ENCODE measurements at places on chromosomes 2 and 18. TPM values are rescaled to one million over a fixed set of nuclear protein-coding genes. Genes with fewer than 3 reads are reported as not detected.

- no peak for DNase-seq
These were observed 5.9 kb upstream of the SCYGR2 start for GRCh38 chr2:227592694-227593387.

SERPINB13 gene
- 15.4 TPM for total RNA-seq

DNA sequence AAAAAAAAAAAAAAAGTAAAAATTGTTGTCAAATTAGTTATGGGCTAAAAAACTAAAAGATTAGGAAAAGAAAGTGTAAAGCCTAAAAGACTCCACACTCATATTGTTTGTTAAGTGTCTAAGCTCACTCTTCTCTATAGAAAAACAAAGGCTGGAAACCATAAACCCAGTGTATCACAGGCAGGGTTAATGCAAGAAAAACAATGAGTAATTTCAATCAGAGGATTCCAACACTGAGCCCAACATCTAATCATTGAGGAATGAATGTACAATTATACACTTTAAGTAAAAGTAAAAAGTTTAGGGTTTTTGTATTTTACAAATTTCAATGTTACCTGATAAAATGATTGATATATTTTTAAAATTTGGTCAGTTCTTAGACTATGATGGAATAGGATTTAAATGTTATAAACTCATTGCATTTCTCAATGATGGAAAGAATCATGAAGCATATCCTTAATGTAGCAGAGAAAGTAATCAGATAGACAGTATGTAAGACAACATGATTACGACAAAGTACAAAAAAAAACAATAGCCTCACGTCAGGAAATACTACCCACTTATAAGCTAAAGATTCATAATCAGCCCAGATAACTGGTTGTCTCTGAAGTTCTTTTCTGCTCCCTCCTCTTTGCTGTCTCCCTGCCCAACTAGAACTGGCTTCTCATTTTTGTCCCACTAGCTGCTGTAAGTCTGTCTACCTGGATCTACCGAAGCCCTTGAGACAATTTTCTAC, 44.5 kb upstream of the SP3 start:
- DNase-seq: no peak

GRCh38 chr2:33488178-33488690, 11.8 kb downstream of the RASGRP3 start:
- no peak for DNase-seq

GRCh38 chr18:46481048-46481846, 175.8 kb downstream of the LOXHD1 start:
- DNase-seq: peak; percentile 28

GRCh38 chr2:166343467-166343866, 32.3 kb downstream of the SCN9A start:
- DNase-seq: no peak

- DNase-seq: no peak
These were observed 25.2 kb downstream of the PDIA6 start for GRCh38 chr2:10787176-10787968.

SERPINB11 gene
- not detected for total RNA-seq

CYTIP gene
- 5.3 TPM for total RNA-seq

DNA sequence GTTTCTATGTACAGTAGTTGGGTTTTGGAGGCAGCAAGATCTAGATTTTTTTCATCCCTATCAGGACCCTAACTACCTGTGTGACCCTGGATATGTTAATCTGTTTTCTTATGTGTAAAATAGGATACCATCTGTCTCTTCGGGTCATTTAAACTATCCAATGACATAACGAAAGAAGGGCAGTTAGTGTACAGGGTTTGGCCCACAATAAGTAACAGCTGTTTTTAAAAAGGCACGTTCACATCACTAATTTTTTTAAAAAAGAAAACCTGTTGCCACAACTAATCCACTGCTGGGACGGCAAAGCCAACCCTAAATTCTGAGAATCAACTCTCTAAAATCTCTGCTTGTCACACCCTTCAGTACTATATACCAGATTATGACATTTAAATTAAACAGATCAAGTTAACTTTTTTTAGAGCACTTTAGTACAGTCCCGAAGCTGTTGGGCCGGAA, 869 bp downstream of the USP40 start:
- no peak for DNase-seq

TBC1D8 gene
- 29.4 TPM for total RNA-seq

ACTG2 gene
- total RNA-seq: 75.4 TPM

B4GALT6 gene
- total RNA-seq: 1.3 TPM

DNA sequence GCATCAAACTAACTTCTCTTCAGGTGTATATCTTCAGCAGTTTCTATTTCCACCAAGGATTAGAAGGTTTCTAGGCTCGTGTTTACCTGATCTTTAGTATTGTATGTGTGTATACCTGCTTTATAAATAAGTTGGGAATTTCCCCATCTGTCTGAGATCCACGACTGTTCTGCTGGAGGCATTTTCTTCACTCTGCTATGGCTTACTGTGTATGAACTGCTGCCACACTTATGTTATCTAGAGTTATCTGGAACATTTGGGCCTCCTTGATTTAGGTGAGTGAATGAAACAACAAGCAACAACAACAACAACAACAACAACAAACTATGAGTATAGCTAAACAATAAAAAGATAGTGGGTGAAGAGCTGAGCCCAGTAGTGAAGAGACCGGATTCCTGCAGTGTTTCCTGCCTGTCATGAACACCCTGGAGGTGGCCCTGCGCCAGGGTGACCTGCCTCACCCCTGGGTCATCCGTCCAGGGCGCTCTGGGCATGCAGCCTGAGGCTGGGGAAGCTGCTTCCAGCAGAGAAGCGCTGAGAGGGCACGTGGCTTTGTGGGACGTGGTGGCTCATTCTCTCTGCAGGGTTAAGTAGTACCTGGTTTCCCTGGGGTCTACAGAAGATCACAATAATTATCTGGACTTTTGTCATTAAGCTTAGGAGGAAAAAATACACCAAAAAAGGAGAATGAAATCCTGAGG, 56.1 kb upstream of the GATA6 start:
- no peak for DNase-seq

TMEM131 gene
- total RNA-seq: 32.8 TPM

DNA sequence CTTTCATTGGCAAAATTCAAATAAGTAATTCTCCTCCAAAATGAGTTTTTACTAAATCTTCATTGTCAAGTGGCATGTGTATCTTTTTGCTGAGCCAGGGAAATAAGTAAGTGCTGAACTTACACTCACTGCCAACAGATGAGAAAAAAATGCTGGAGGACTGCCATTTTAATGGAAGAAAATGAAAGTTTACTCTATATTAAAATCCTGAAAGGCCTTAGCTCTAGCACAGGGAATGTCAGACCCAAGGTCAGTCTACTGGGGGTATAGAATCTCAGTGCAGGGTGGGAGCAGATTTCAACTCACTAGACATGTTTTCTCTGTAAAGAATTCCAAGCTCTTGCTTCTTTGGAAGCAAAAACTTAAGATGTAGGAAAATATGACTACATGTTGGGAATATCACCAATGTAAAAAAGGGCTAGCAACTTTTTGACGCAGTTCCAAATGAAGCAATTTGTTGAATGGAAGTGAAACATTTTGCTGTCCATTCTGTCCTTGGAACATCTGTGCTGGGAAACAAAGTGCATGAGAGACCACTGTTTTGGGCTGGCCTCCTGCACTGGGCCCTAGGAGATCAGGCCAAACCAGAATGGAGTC, 127.0 kb downstream of the ST6GAL2 start:
- no peak for DNase-seq

DNA sequence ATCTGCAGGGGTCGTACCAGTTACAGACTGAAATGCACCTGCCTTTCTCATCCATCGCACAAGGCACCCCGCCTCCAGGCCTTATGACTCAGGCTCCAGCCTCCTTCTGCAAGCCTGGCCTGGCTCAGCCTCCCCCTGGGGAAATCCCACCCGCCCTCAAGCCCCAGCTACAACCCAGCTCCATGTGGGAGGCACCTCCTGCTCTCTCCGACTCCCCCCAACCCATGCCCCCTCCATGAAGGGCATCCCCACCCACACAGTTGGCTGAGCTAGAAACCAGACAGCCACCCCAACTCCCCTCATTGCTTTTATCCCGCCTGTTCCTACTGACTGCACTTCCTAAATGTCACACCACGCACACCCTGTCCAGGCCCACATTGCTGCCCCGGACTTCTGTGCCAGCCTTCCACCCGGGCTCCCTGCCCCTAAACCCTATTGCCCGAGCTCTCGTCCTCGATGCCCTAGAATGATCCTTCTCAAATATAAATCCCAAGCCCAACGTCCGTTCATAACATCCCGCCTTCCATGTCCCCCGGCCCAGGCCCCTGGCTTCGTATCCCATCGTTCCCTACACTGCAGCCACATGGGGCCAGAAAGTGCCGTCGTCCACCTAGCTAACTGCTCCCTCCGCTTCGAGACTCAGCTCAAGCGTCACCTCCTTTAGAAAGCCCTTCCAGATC, 9.9 kb downstream of the DNMT3A start:
- DNase-seq: no peak

DNA sequence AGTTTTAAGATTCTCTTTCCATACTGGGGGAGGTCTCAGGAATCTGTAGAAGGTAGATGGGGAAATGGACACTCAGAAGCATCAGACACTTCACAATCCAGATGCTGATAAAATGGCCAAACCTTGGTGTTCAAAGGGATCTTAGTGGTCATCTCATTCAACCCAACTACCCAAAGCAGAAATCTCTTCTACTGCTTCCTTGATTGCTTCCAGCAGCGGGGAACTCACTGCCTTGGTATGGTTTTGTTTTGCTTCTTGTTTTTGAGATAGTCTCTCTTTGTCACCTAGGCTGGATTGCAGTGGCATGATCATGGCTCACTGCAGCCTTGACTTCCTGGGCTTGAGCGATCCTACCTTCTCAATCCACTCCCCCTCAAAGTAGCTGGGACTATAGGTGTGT, 39.3 kb upstream of the PTMA start:
- DNase-seq: no peak

DNA sequence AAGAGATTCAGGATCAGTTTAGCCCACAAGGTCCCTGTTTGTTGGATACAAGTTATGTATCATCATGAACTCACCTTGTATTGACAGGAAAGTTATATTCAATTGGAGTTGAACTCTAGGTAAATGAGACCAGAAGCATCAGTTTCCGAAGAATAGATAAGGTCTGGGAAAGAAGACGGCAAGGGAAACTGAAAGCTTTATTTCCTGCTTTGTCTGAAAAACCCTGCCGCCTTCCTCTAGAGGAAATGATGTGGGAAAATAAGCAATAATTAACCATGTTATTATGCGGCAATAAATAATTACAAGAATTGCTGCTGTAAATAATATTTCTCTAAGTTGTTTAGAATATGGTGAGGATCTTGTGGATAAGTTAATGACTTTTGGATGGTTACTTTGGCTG, 32.0 kb downstream of the LPIN1 start:
- DNase-seq: no peak

FBLN7 gene
- total RNA-seq: 5.4 TPM

GKN1 gene
- total RNA-seq: not detected

DNA sequence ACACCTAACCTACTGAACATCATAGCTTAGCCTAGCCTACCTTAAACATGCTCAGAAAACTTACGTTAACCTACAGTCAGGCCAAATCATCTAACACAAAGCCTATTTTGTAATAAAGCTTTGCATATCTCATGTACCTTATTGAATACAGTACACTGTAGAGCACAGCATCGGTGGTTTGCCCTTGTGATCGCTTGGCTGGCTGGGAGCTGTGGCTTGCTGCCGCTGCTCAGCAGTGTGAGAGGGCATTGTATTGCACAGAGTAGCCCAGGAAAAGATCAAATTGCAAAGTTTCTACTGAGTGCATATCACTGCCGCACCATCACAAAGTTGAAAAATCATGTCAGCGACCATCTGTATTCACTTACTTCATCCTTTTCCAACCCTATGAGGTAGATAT, 62.3 kb upstream of the NCK2 start:
- no peak for DNase-seq

UGT1A3 gene
- total RNA-seq: 1.1 TPM

DNA sequence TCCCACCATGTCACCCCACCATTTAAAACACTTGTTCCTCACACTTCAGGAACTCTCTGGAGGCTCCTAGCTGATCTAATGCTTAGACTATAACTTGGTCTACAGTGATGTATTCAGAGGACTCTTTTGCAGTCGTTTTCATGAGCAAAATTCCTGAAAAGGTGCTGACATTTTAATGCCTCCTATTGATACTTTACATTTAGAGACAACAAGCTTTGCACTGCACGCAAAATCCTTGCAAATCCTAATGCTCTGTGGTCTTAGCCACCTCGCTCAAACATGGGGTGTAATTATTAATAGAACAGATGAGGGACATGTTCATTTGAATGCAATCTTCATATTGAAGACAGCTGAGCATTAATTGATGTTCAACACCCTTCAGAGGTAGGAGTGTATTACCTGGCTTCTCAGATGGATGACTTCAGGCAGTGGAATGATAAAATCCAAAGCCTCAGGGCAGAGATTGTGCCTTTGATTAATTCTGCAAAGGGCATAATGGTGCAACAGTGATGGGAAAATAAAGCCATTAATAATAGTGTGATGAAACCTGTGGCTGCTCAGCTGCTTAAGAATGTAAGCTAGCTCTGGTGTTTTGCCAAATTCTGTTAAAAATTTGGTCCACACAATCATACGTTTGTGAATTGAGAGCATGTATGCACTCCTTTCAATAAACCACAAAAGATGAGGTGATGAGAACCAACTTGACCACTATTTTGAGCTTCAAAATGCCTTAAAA, 5.4 kb downstream of the CTAGE1 start:
- DNase-seq: no peak

GRCh38 chr18:43590182-43590903, 313.1 kb upstream of the SYT4 start:
- DNase-seq: no peak

DNA sequence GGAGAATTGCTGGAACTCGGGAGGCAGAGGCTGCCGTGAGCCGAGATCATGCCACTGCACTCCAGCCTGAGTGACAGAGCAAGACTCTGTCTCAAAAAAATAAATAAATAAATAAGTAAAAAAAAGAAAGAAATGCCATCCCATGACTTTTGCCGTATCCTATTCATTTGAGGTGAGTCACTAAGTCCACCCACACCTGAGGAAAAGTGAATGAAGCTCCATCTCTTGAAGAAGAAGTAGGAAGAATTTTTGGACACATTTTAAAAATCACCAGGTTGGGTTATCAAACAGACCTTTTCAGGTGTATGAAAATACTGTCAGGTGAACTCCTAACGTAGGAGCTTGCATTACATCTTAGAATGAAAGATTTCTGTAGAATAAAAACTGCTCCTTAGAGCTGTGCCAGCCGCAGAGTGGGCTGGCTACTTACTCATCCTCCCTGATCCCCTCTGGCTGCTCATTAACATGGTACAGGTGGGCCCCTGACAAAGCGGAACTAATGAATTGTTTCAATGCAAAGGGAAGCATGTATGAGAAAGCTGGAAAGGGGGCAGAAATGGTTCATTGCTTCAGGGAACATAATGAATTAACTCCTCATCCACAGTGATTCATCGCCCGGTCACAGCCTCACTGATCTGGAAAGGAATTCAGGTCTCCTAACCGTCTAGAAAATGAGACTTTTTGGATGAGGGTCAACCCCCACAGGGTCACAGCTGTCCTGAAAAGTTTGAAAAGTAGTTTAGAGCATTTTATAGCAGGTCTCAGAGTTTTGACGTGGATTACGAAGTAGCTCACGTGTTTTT, 191.4 kb downstream of the SPP2 start:
- no peak for DNase-seq
